Lung (tissue), 17 donors: ENCODE measurements at places on chromosomes 11 and 22. TPM values are rescaled to one million over a fixed set of nuclear protein-coding genes. Genes with fewer than 3 reads are reported as not detected.

DDI1 gene
- not detected for polyA plus RNA-seq

SLC35F2 gene
- 5.5 TPM for polyA plus RNA-seq

HBG2 gene
- polyA plus RNA-seq = 1.00 TPM

ST14 gene
- polyA plus RNA-seq = 37.7 TPM

KRTAP5-2 gene
- polyA plus RNA-seq = 0.12 TPM

P2RY2 gene
- 3.1 TPM for polyA plus RNA-seq

SCGB1D2 gene
- not detected for polyA plus RNA-seq

GRAMD1B gene
- polyA plus RNA-seq = 2.1 TPM

PVALB gene
- 0.73 TPM for polyA plus RNA-seq

E2F8 gene
- 0.39 TPM for polyA plus RNA-seq

MMP13 gene
- polyA plus RNA-seq = 0.08 TPM
